ENCODE measurements at places on chromosomes 1 and 21.
A peak's percentile ranks its signal among the peaks of the same experiment; 100 is the strongest.

DNA sequence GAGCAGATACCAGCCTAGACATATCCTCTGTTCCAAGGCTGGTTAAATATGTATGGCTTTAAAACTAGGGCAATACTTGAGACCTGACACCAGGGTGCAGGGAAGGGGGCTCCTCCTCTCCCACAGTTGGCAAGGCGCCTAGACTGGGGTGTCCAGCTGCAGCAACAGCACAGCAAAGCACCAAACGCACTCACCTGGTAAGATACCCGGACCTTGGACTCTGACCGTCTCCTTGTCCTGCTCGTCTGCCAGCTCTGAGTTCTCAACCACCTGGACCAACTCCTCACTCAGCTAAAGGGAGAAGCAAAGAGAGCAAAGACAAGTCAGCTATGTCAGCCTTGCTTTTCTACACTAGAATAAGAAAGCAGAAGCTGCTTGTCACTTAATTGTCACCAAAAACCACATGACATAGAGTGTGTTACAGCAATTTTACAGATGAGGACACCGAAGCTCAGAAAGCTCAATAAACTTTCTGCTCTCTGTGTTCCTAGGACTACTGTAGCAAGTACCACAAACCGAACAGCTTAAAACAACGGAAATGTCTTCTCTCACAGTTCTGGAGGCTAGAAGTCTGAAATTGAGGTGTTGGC, 4.4 kb downstream of the PACC1 start:
- no peaks in the 10 kb centered on the region for H3K36me3 ChIP-seq
- DNase-seq: no peak

- no peak overlapping the region for H3K4me3 ChIP-seq
- H3K4me1 ChIP-seq: no peaks in the 10 kb centered on the region
- H3K27me3 ChIP-seq: no peaks in the 10 kb centered on the region
- no peak overlapping the region for H3K27ac ChIP-seq
These were observed 180.6 kb downstream of the COL24A1 start for GRCh38 chr1:85975912-85976371.

DNA sequence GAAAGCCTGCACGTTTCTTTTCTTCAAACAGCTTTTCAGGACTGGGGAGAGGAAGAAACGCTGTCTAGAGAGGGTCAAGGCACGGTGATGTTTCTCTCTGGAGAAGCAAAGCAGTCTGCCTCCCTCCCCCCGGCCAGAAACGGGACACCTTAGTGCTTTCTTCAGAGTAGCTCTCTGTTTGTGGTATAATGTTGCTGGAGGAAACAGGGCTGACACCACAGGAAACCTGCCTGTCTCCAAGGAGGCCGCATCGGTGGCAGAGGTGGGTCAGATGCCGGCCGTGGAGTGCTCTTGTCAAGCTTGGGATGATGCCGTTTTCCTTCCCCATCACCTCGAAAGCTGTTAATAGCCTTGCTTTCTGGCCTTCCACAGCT, 139.4 kb downstream of the DHRS3 start:
- H3K27ac ChIP-seq: peak overlapping the region; percentile 65
- H3K27me3 ChIP-seq: no peaks in the 10 kb centered on the region
- no peaks in the 10 kb centered on the region for H3K36me3 ChIP-seq
- peaks cover 61% of the 10 kb centered on the region for H3K4me1 ChIP-seq
- DNase-seq: no peak

GRCh38 chr1:233675893-233676292, 62.0 kb downstream of the KCNK1 start:
- H3K27ac ChIP-seq: no peak overlapping the region
- no peaks in the 10 kb centered on the region for H3K36me3 ChIP-seq
- H3K27me3 ChIP-seq: no peaks in the 10 kb centered on the region
- H3K4me1 ChIP-seq: no peaks in the 10 kb centered on the region
